ENCODE measurements at places on chromosomes 1 and 21.

DNA sequence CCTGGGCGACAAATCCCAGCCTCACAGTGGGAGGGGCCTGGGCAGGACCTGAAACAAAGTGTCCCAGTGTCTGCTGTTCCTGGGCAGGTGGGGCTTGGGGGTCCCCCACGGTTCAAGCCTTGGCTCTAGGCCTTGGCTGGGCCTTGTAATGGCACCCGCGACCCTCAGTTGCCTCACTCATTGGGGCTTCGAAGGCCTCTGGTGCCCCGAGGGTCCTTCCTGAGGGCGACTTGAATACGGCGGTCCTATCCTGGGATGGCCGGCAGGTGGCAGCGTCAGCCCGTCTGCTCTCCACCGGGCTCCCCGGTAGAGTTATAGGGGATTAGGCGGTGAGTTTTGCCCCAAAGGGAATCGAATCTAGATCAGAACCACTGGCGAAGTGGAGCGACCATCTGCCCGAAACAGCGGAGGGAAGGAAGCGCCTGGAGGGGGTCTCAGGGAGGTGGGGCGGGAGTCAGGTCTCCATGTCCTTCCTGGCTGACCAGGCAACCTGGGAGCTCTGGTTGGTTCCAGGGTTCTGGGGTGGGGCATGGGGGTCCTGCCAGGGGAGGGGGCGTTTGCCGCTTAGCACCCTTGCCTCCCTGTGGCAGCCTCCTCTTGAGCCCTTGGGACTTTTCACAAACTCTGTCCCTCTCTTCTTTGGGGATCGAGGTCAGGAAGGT lies 2.1 kb upstream of the PEX10 start:
- DNase-seq: peak; percentile 88

- DNase-seq: no peak
These were observed 99.4 kb upstream of the SLC45A1 start for GRCh38 chr1:8218351-8219092.

DNA sequence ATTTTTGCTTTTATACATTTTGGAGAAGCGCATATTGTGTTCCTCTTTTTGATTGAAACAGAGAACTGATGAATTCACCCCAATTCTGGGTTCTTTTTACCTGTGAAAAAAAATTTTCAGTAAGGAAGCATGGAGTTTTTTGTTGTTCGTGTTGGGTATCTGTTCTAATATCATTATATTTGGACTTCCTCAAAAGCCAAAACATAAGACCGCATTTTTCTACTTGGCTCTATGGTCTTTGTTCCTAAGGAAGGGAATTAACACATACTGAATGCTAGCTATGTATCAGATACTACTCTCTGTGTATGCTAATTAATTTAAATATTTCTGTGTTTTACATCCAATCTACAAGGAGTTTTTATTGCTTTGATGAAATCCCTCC lies 12.9 kb downstream of the EPB41 start:
- no peak for DNase-seq

DNA sequence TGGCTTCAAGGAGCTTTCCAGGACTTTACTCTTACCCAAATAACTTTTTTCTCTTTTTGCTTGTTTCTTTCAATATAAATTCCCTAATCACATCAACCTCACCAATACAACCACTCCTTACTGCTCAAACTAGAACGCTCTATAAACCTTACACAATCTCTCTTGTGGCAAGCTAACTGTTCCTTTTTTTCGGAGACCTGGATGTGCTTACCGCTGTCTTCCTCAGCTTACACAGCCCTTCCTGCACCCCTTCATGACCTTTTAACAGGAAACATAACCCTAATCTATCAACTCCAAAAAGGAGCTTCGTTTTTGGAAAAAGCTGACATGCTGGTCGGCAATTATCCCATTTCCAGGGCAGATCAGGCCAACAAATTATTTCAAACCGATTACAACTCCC lies 24.1 kb upstream of the SLC2A5 start:
- no peak for DNase-seq

DNA sequence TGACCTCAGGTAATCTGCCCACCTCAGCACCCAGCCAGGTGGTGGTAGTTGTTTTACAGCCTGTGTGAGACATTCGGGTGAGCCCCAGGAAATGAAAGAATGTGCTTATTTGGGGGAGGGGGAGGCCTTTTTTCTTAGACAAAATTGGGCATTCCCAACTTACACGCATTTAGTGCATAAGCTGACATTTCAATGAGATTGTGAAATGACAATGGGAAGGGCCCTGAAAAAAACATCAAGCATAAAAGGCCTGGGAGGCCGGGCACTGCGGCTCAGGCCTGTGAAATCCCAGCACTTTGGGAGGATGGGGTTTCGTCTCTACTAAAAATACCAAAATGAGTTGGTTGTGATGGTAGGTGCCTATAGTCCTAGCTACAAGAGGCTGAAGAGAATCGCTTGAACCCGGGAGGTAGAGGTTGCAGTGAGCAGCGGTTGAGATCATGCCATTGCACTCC lies 5.0 kb downstream of the GAS5 start:
- DNase-seq: no peak

DNA sequence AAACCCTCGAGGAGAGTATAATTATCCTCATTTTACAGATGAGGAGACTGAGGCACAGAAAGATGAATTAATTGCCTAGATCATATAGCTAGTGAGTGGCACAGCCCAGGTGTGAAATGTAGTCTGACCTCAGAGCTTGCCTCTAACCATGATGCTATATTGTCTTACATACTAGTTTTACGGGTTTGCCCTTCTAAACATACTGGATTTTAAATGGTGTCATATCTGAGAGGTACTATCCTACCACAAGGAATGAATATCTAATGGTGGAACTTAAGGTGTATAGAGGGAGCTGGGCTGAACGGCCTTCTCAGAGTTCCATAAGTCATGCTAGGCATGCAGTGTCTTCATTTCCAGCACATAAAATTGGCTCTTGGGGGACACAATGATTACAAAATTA lies 77.9 kb upstream of the EDEM3 start:
- DNase-seq: no peak

DNA sequence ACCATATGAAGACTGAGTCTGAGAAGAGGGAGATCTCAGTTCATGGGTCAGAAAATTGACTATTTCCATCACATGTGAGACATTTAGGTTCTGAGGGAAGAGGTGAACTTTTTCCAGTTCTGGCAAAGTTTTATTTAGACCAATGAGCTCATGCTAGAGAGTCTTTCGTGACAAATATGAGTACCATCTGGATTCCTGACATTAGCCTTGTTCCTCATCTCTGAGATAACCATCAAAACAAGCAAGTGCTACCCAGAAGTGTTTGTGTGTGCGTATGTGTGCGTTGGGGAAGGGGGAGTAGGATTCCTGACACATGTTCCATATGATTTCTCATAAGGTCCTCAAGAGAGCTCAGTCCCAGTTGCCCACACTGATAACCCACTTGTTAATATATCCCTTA lies 120.6 kb downstream of the FASLG start:
- no peak for DNase-seq

- no peak for DNase-seq
These were observed 10.8 kb downstream of the BLACAT1 start for GRCh38 chr1:205444931-205445645.

DNA sequence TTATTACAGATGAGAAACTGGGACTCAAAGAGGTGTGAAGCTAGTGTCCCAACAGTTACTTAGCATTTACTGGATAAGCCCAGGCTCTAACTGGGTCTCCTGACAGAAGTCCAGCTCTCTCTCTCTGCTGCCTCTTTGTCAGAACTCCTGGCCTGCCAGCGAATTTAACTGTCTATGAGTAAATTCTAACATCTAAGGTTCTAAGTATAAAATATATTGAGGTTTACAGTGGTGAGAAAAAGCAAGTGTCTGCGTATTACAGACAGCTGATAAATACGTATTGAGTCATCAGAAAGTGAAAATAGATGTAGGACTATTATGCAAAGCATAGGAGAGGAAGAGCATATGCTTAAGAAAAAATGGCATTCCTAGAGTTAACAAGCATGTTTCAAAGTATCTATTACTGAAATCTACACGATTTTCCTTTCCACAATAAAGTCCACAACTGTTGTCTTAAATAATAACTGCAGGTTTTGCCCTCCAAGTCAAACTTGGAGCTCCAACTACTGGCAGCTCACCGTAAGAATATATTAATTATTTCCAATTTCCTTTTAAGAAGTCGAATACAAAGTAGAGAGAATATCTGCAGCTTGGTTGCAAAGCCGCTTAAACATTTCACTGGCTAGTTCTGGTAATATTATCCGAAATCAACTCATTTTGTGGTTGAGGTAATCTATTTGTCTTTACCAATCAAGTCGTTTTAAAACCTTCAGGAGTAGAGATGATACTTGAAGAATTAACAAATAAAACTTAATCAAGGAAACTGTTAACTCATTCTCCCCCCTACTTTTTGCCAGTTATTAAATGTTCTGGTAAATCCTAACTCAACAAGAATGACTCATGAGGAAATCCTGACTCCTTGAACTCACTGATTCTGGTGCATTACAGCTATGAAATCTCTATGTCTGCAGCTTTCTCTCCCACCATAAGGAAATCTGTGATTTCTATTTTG lies 1.4 kb upstream of the RGS2 start:
- DNase-seq: no peak

- DNase-seq: no peak
These were observed 125.0 kb upstream of the TMPRSS2 start for GRCh38 chr21:41632748-41633475.

- no peak for DNase-seq
These were observed 27.5 kb downstream of the CTH start for GRCh38 chr1:70438529-70438928.

DNA sequence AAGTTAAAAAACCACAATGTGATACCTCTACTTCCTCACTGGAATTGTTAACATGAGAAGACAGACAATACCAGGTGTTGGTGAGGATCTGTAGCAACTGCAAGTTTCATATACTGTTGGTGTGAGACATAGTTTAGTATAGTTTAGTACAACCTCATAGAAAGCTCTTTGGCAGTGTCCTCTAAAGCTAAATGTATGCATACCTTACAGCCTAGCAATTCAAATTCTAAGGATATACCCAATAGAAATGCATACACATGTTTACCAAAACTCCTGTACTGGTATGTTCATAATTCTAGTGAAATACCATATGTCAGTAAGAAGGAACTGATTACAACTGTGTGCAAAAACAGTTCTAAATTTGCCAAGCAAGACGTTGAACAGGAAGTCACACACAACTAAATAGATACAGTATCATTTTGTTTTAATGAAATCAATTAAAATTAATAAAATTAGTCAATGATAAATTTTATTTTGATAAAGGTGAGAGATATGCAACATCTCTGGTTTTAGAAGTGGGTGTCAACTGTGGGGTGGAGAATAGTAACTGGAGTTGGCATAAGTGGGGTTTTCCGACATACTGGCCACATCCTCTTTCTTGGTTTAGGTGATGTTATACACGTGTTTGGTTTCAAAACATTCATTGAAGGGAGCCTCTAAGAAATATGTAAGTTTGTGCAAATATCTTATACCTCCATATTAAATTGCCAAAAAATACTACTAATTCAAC lies 450.7 kb downstream of the PTPRC start:
- DNase-seq: no peak

GRCh38 chr21:16870103-16870502 lies 642.7 kb upstream of the CXADR start:
- DNase-seq: no peak

- DNase-seq: no peak
These were observed 252.3 kb downstream of the FMN2 start for GRCh38 chr1:240343966-240344365.

- no peak for DNase-seq
These were observed 30.8 kb upstream of the EPS15 start for GRCh38 chr1:51549901-51550300.

DNA sequence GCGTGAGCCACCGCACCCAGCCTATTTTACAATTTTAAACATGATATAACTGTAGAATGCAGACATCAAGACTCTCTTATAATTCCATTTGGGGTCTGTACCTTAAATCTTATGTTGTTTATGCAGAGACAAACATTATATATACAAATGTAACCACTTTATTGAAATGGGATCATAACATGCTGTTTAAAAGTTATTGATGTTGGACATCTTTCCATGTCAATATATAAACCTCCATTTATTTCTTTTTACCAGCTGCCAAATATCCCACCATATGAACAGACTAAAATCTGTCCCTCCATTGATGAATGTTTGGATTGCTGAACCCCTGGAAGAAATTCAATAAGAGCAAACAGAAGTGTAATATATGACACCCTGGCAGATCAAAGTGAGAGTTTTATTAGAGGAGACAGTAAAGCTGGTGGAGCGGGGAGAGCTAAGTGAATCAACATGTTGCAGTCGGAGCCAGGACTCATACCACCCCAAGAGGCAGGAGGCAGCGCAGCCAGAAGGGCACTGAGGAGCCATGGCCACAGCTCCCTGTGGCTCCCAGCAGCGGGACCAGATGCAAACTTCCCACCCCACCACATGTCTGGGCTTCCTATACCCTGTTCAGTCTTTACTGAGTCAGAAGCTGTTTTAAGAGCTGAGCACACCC lies 4.7 kb upstream of the PCSK9 start:
- no peak for DNase-seq

- no peak for DNase-seq
These were observed 73.6 kb downstream of the GNG12 start for GRCh38 chr1:67759692-67760029.

Data from head of caudate nucleus (tissue), 42 donors.